Left lobe of liver (tissue), 2 donors: ENCODE measurements at places on chromosomes 13 and 19. TPM values are rescaled to one million over a fixed set of nuclear protein-coding genes. Genes with fewer than 3 reads are reported as not detected.

GRCh38 chr13:47332149-47332548 lies 435.3 kb upstream of the HTR2A start:
- DNase-seq = no peak

The LGALS7B gene
- not detected for total RNA-seq

- DNase-seq = no peak
Observed at GRCh38 chr19:7512400-7512851, 3.5 kb upstream of the ZNF358 start.

The ZNF837 gene
- 2.9 TPM for total RNA-seq

DNA sequence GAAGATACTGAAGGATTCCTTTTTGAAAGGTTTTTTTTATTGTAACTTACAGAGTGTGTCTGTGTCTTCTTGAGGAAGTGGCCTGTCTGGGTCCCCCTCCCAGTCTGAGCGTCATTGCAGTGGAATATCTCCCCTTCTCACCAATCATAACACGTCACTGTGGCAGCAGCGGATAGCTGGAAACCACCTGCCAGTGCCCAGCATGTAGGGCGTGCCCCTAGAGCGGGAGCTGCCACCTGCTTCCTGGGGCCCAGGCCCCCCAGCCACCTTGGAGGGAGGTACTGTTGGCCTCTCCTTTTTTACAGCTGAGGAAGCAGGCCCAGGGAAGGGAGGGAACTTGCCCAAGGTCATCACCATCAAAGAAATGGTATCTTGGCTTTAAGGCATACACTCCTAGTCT lies 4.6 kb upstream of the DNM2 start:
- no peak for DNase-seq

DNA sequence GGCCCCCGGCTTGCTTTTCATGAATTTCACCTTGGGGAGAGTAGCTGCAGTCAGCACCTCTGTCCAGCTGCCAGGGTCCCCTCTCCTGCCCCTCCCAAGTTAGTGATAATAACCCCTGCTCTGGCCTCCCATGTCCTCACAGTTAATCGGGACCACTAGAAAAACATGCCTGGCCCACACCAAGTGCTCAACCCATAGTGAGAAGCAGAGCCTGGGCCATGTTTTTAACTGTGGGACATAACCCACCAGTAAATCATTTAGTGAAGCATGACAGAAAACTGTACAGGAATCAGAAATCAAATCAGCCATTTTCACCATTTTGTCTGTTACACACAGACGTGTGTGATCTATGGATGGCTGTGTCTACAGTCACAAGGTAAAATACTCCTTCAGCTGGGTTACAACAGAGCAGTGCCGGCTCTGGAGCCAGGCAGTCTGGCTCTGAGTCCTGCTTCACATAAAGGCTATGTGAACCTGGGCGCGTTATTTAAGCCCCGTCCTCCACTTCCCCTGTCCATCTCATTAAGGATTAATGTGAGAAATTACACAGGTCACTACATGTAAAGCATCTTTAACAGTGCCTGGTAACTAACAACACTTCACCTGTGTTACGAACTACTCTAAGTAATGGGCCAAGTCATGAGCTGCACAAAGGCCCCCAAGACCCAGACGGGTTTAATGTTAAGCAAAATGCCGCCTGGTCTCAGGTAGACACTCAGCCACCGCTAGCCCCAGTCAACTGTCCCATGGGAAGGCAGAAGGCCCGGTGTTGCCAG lies 7.6 kb upstream of the ECH1 start:
- no peak for DNase-seq

The FBXO17 gene
- 64.3 TPM for total RNA-seq

The IZUMO1 gene
- not detected for total RNA-seq

GRCh38 chr13:35833608-35834275 lies 297.4 kb downstream of the DCLK1 start:
- DNase-seq = no peak

The CAPN12 gene
- 30.9 TPM for total RNA-seq
